ENCODE measurements at places on chromosomes 12 and 14.

DNA sequence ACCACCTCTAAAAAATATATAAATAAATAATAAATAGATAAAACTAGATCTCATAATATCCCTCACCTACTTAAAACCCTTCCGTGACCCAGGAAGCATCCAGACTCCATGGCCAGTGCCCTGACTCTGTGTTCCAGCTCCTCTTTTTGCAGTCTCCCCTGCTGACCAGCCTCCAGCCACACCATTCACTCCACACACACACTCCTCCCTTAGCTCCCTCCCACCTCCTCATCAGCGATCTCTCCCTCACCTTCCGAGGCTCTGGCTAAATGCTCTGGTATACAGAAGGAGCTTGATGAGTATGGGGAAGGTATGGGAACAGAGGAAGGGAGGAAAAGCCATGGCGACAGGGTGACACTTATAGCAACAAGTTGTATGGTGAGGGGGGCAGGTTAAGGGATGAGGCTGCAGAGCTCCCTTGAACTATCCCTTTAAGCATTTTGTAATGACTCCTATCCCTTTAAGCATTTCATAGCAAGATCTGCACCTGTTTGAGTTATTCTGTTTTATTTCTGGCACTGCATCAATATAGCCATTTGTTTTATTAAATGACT, 26.1 kb upstream of the EIF4B start:
- DNase-seq = no peak

DNA sequence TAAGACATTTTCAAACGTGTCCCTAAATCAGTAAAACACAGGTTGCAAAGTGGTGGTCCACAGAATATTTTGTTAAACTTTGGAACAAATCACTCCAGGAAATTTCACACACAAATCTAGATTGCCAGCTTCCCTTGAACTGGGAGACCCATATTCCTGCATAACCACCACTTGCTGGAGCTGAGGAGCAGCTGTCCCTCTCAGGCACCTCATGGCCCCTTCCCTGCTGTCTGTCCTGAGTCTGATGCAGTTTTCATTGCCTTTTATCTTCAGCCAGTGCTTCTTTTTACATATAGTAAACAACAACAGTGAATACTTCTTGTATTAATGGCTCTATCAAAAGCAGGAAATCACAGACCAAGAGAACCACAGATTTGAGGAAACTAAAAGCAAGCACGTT, 289.3 kb downstream of the MED13L start:
- DNase-seq = no peak

DNA sequence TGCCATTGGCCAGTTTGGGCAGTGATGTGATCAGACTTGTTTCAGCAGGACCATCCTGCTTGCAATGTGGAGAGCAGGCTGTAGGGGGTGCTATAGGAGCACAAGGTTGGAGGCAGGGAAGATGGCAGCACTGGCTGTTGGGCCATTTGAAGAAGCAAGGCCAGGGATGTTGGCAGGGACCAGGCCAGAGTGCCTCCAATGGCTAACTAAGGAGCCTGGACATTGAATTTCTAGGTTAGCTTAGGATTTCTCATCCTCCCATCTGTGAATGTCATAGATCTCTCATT, 23.5 kb downstream of the FGF23 start:
- DNase-seq = peak; percentile 22

GRCh38 chr14:20454516-20455354, at the start of the genes APEX1 and OSGEP:
Gene APEX1, plus strand, starts transcription at chr14:20455226. Its CDS starts 420 bp downstream, at chr14:20455646.
Gene OSGEP, minus strand, starts transcription at chr14:20454812. Its CDS starts 129 bp downstream, at chr14:20454683.
- DNase-seq = peak; percentile 92

DNA sequence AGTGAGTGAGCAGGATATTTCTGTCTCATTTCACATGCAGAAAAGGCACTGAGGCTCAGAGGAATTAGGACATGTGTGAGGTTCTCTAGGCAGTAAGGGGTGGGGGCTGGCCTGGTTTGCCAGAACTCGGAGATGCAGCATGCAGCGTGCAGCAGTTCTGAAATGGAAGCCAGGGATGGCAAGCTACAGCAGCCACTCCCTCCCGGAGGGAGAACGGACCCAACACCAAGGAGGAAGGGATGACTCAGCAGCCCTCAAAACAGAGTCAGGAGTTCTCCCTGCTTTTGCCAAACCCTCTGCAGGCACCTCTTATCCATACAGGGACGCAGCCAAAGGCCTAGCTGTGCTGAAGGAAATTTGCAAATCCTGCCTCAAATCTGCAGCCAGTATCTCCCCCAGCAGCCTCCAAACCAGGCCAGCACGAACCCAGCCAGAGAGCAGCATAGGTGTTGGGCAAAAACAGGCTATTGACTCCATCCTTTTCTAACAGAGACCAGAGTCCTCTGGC, 10.3 kb upstream of the SERPINA3 start:
- DNase-seq = no peak

DNA sequence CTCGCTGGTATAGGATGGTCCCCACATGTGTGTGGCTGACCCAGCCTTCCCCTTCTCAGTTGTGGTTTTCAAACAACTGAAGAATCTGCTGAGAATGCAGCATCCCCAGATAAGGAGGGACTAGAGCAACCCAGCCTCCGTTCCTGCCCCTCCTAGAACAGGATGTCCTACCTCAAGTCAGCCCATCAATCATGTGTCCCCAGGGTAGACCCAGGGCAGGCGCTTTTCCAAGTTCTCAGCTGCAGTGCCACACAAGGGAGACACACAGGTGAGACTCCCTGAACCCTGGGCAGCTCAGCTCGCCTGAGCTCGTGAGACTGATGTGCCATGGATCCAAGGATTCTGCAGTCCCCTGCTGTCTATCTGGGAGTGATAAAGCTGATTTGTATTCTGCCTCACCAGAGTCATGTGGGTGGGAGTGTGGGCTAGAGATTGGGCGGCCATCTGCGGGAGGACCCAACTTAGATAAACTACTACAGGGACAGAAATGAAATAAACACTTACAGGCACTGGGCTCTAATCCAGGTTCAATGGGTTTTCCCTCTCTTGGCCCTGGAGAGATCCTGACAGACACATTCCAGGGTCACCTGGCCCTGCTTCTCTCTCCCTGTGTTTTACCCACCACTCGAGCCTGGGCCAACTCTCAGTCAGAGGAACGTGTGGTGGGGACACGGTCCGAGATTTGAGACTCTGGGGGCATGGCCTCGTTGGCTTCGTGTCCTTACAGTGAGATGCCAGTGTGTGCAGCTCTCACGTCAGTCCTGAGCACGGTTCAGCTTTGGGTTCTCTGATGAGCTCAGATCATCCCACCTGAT, 303.5 kb upstream of the SFSWAP start:
- no peak for DNase-seq

DNA sequence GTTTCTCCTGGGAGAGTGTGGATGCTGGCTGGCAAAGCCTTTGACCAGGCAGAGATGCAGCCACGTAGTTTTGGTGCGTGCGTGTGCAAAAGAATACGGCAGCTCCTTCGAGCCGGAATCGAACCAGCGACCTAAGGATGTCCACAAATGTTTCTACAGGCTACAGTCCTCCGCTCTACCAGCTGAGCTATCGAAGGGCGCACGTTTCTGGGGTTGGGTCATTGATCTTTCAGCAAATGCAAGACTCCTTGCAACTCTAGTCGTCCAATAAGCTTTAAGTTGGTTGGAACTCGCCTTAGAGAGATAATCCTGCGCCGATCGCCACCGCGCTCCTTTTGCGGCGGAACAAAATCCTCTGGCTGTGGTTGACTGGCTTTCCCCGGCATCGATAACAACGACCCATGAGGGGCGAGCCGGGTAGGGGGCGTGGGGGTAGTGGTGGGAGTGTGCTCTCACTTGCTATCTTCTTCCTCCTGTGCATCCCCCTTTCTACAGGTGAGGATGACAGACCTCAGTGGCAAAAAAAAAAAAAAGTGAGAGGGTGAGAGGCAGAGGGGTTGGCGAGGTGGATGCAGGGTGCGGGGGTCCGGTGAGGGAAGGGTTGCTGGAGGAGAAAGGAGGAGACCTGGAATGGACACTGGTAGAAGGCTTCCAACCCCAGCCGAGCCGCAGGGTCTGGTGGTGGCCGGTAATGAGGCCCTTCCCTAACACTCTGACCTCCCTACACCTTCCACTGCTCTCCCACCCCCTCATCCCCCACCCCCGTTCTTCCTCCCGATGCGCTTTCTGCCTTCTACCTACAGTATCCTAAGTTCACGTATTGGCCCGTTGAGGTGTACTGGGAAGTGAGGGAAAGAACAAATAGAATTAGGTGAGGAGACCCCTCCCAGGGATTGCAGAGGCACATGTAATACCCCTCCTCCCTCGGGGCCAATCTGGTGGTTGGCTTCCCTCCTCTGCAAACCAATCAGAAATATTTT, 11.8 kb upstream of the OR6S1 start:
- DNase-seq = peak; percentile 40

- DNase-seq = no peak
Observed at GRCh38 chr12:3802721-3803120, 49.8 kb upstream of the CRACR2A start.

DNA sequence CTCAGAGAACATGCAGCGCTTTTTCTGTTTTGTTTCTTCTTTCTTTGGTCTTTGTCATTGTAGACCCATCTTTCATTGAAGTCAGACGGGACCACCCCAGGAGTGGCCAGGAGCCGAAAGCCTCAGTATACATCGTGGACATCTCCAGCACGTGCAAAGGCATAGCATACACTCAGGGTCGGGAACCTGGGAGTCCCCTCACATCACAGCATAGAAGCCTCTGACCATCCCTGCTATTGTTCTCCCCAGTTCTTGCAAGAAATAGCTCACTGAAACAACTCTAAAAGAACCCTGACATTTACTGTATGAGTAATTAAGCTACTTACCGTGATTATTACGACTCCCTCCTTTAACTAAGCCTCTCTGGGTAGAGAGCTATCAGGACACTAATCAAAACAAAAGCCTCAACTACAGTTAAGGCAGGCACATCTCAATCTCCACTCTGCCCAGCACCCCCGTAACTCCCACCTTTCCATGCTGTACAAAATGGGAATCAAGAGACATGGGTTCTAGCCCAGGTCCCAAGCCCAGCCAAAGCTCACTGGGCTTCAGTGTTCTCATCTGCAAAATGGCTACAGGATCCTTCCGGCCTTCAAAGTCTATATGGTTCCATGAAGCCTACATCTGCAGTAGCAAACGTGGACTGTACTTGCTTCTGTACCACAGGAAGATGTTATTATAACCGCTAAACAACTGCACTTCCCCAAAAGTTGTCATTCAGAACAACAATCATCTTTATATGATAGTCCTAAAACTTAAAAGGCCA, 6.7 kb downstream of the CCDC88C start:
- DNase-seq = no peak

- DNase-seq = no peak
Observed at GRCh38 chr12:48824112-48824511, 5.8 kb downstream of the CACNB3 start.

GRCh38 chr14:88384718-88385117, 739 bp upstream of the SPATA7 start:
- DNase-seq = no peak

DNA sequence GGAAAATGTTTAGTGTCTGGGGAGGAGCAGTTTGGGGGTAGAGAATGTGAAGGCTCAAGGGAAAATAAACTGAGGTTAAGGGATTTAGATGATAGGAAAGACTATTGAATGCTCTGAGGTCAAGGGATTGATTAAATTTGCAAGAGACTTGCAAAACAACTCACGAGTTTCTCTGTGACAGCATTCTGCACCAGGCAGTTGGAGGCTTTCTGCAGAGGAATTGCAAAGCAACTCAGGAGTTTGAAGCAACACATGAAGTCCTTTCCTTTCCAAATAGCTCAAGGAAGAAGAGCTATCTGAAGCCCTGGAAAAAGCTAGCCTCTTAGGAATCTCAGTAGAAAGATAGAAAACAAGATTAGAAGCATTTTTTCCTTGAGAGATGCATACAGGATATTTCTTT, 23.9 kb downstream of the SLC7A8 start:
- DNase-seq = no peak

DNA sequence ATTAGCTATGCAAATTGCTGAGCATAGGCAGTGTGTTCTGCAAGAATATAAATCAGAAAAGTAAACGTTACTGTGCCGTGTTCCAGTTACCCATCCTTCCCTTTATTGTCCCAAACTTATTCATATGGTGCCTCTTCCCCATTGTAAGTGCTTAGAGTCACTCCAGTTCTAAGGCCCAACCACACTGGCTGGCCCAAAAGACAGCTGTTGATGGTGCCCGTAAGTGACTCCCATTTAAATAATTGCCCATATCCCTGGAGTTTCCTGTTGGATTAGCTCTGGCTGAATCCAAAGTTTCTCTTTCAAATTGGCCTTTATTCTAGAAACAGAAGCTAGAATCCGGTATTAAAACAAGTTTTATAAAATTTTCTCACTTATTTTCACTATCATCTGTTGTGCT, 400.1 kb upstream of the DDHD1 start:
- DNase-seq = no peak

- no peak for DNase-seq
Observed at GRCh38 chr12:122547330-122547729, 20.3 kb downstream of the KNTC1 start.

DNA sequence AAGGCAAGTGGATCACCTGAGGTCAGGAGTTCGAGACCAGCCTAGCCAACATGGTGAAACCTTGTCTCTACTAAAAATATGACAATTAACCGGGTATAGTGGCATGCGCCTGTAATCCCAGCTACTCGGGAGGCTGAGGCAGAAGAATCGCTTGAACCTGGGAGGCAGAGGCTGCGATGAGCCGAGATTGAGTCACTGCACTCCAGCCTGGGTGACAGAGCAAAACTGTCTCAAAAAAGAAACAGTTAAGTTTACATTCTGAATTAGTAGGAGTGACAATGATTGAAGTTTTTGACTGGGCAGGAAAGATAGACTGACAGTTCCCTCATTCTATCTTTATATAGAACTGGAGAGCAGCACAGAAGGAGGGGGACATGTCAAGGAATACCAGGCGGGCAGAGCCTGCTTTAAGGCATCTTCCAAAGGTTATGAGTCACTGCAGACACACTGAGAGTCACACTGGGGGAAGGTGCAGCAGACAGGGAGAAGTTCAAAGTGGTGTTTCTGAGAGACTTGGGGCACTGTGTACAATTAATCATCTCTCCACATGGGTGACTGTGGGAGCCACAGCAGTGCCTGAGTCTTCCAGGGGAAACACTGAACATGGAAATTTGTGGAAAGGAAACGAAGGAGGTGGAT, 42.8 kb upstream of the RNASE3 start:
- no peak for DNase-seq

- no peak for DNase-seq
Observed at GRCh38 chr12:64991121-64991611, 129.9 kb downstream of the WIF1 start.

- no peak for DNase-seq
Observed at GRCh38 chr14:66111891-66112290, 374.3 kb upstream of the CCDC196 start.

GRCh38 chr14:67577181-67577808, 22.8 kb downstream of the PIGH start:
- no peak for DNase-seq

- DNase-seq = no peak
Observed at GRCh38 chr12:102300824-102301461, 103.3 kb upstream of the PMCH start.

DNA sequence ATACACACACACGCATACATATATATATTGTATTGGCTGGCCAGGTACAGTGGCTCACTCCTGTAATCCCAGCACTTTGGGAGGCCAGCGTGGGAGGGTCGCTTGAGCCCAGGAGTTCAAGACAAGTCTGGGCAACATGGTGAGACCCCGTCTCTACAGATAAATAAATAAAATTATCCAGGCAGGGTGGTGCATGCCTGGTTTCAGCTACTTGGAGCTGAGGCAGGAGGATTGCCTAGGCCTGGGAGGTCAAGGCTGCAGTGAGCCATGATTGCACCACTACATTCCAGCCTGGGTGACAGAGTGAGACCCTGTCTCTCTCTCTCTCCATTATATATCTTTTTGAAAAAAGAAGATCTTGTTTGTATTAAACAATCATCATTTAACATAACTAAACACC, 4.6 kb upstream of the SYNE3 start:
- no peak for DNase-seq

- DNase-seq = no peak
Observed at GRCh38 chr12:124032265-124032886, 59.4 kb downstream of the ZNF664 start.

GRCh38 chr14:99769799-99770198, 23.4 kb upstream of the EML1 start:
- DNase-seq = no peak
